Inflammatory macrophage treated with lipopolysaccharide for 4 hours (primary cell): ENCODE measurements at places on chromosomes 11 and 22.

GRCh38 chr11:111598559-111598958 is 3.7 kb upstream of the SIK2 start:
- peak; percentile 85 for DNase-seq

DNA sequence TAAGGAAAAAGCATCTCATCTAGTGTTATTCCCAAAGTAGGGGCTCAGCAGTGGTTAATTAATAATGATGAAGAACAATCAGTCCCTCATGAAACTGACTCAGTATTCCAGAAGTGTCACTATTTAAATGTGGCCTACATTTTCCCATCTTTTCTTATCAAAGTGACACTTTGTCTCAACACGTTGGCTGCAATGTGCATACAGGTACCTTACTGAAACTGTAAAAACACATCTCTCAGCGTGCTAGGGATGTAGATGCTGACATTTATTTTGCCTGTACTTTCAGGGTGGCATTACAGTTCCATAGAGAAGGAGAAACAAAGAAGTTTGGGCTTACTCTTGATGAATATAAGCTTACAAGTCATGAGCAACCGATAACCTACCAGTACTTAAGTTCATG is 58.3 kb upstream of the FAT3 start:
- DNase-seq, result no peak

- DNase-seq, result no peak
Observed at GRCh38 chr11:1072116-1072820, 2.4 kb upstream of the MUC2 start.

DNA sequence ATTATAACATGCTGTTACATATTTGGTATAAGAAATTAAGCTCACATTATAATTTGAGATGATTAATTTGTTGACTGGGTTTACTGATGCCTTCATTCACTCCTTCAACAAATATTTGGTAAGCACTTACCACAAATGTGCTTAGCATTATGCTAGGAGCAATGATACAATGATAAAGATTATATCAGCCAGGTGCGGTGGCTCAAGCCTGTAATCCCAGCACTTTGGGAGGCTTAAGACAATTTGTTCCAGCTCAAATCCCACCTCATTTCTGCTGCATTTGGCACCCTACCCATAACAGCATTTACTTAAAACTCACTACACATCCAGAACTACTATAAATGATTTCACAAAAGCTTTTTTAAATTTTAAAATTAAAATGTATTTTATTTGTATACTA is 1263.6 kb upstream of the RAG2 start:
- no peak for DNase-seq

GRCh38 chr22:41947424-41948080 is 600 bp upstream of the CENPM start:
- DNase-seq, result no peak

- DNase-seq, result no peak
Observed at GRCh38 chr11:121445071-121445768, 6.9 kb upstream of the SORL1 start.

DNA sequence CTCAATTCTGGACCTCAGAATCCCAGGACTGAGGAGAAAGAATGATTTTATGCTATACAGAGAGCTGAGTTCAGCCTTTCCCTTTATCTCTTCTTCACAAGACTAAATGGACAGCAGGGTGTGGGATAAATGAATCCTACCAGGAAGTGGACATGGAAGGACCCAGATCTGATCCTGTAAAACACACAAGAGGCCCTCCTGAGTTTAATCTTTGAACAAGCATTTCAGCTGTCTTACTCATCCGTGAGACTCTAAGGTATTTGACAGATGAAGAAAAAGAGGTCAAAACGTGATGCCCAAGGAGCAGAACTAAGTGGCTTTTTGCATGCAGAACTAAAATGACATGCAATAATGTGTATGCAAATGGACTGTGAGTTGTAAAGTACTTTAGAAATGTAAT is 511.3 kb downstream of the DLG2 start:
- no peak for DNase-seq

- no peak for DNase-seq
Observed at GRCh38 chr22:47154621-47155081, 392.2 kb downstream of the TBC1D22A start.

DNA sequence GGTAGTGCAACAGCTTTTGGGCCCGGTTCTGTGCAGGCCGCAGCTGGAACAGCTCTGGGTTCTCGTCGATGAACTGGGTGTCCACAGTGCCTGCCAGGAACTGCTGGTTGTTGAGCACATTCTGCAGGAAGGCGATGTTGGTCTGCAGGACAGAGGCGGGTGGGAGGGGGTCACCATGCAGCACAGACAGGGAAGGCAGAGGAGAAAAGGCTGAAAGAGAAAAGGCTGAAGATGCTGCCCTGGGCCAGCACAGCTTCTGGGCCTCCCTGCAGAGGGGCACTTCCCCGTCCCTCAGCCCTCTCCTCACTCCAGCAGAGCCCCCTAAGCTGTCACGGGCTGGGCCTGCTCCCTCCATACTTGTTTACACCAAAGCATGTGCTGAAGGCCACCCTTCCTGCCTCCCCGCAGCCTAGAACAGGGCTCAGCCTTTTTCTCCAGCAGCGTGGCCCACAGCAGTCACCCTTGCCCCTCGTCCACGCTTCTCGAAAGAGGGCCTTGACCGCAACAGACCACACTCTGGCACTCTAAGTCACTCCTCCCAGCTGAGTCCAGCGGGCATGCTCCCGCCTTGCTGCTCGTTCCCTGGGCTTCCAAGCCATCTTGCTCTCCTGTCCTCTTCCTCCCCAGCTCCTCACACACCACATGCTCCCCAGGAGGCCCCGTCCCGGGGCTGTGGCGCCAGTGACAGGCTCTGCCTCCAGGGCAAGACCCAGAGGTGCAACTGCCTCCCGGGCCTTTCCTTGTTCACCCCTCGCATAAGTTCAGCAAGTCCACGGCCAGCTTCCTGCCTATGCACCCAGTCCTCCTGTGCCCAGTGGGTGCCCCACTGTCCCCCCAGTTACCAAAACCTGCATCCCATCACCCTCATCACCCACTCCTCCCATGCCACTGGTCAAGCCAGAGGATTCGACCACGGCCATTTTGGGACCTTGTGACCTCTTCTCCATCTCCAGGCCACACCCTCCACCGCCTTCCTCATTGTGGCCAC is 3.3 kb upstream of the LRFN4 start:
- DNase-seq, result no peak

- DNase-seq, result no peak
Observed at GRCh38 chr11:110795112-110795624, 82.9 kb upstream of the ARHGAP20 start.

GRCh38 chr22:21032037-21032867 is at the start of gene SLC7A4:
SLC7A4 (minus strand) TSS chr22:21032561; CDS start chr22:21031812, 749 bp downstream.
- no peak for DNase-seq

GRCh38 chr11:36265793-36266628 is 23.2 kb downstream of the COMMD9 start:
- peak; percentile 44 for DNase-seq

GRCh38 chr11:56637500-56637899 is 4.7 kb downstream of the OR5AP2 start:
- no peak for DNase-seq

DNA sequence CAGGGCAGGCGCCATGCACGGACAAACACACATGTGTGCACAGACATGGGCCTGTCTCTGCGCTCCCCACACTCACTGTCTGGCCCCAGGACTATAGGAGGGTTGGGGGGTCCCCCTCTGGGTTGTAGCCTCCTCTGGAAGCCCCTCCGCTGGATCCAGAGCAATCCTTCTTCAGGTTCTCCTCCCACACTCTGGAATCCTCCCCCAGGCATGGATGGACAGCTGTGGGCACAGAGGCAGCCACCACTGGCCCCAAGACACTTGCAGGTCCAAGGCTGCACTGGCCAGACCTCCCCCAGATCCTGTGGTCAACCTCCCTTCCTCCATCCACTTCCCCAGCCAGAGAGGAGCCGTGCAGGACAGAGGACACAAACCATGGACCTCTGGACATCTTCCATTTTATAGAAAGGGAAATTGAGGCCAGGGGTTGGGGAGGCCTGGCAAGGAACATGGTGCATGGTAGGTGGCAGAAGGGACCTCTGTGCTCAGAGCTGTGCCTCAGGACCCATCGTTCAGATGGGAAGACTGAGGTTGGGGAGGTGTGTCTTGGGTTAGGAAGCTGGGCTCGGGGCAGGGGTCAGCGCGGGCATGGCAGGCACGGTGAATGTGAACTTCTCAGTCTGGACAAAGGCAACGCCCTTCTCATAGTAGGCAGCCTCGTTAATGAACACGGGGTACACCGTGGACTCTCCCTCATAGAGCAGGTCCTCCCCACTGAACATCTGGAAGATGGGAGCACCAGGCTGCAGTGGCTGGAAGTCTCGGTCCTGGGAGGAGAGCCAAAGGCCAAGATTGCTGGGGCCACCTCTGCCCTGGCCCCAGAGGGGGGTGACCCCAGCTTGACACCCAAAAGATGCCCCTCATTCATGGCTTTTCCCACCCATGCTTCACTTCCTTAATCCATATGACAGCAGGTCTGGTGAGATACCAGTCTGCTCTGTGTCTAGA is 2.9 kb upstream of the TBX10 start:
- no peak for DNase-seq

DNA sequence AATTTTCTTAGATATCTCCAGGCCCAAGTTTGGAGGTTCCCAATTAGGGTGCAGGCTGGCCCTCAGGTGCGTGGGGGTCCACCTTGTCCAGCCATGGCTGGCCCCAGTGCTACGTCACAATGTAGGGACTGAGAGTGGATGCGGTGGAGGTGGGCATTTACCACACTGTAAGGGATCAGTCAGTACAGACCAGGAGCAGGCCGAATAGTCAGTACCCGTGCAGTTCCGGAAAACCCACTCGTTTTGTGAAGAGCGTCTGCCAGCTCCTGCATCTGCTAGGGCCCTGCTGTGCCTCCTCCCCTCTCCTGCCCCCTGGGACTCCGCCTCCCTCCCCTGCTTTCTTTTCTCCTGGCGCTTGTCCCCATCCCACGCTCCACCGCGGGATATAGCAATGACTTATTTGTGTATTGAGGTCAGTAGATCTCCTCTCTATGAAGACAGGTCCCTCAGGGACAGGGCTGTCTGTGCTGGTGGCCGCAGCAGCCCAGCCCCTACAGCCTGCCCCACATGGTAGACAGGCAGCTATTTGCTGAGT is 50.4 kb upstream of the SEPTIN5 start:
- DNase-seq, result peak; percentile 1

- DNase-seq, result no peak
Observed at GRCh38 chr11:45181193-45181888, 34.9 kb downstream of the PRDM11 start.

DNA sequence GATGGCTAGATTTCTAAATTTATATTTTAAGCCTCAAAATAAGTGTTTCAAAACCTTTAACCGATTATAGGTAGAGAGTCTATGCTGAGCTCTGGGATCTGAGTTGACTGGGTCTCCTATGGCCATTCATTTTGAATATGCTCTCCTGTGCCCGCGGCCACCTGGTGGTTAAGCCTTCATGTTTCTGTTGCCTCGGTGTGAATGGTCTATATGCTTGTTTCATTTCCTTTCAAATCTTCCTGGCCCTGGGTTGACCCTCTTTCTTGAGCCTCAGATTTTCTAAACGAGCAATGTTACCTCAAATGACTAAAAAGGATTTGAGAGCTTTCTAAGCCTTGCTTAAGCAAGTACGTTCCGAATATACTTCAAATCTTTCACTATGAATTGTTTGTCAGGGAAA is 789.4 kb upstream of the KIRREL3 start:
- DNase-seq, result no peak

- no peak for DNase-seq
Observed at GRCh38 chr11:103652013-103652412, 384.4 kb upstream of the DDI1 start.

DNA sequence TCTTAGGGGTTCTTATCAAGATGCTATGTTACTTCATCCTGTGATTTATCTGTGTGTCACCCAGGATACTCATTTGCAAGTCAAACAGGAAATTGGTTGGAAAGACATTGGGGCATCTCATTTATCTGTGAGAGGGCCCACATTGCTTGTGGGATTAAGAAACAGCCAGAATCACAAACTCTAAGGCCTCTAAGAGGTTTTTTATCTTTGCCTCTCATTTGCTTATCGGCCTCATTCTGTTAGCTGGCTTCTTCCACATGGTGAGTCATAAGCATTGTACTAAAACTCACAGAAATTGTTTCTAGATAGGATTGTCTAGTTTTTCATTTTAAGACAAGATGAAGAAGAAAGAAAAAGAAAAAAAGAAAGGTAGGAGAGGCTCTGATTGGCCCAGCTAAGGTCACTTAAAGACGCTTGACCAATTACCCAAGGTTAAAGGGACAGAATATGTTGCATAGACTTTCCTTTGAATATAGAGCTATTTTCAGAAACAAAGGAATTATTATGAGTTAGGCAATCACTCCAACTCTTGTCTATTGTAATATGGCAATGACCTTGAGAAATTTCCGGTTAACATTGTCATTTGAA is 121.9 kb downstream of the ARHGAP42 start:
- DNase-seq, result no peak

DNA sequence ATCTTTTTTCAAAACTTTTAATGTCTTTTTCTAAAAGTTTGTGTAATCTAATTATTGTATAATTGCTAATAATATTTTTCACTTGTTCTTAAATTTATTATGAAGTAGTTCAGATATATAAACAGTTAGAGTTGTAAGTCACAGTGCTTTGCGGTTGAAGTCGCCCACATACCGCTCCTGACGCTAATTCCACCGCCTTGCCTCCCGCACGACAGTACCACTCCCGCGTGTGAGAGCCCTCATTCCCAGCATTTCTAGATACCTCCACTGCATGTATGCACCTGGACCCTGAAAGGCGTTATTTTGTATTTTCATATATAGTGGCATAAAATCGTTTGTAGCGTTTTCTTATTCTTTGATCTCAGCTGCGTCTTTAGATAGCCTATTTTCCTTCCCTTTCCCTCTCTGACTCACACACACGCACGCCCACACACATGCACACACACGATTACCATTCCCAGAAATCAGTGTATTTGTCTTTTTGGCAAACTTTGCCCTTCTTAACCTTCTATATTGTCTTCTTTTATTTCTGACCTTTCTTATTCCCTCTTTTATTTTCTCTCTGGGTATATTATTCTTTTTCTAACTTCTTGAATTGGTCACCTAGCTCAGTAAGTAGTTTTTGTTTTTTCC is 56.4 kb upstream of the PITPNB start:
- peak; percentile 42 for DNase-seq

GRCh38 chr11:68120273-68121066 is 718 bp downstream of the CHKA start:
- peak; percentile 65 for DNase-seq

DNA sequence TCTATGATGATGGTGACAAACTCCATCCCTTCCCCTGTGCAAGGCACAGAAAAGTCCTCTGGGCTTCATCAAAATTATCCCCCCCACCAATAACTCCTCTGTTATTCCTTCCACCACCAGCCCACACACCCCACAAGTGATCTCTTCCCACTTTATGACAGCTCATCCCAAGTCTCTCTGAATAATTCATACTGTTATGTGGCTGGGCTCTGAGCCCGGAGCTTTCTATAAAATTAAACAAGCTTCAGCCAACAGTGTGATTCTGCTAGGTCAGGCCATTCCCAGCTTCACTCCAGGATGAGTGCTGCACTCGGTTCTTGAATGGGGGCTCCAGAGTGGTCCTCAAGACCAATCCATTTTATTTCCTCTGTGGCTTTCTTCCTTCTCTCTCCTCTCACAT is 83.0 kb downstream of the INSC start:
- DNase-seq, result no peak
